Fibroblast of skin of scalp (primary cell): ENCODE measurements at places on chromosomes 4 and X.

- no peak for DNase-seq
Observed at GRCh38 chr4:85399270-85399669, 75.7 kb upstream of the ARHGAP24 start.

DNA sequence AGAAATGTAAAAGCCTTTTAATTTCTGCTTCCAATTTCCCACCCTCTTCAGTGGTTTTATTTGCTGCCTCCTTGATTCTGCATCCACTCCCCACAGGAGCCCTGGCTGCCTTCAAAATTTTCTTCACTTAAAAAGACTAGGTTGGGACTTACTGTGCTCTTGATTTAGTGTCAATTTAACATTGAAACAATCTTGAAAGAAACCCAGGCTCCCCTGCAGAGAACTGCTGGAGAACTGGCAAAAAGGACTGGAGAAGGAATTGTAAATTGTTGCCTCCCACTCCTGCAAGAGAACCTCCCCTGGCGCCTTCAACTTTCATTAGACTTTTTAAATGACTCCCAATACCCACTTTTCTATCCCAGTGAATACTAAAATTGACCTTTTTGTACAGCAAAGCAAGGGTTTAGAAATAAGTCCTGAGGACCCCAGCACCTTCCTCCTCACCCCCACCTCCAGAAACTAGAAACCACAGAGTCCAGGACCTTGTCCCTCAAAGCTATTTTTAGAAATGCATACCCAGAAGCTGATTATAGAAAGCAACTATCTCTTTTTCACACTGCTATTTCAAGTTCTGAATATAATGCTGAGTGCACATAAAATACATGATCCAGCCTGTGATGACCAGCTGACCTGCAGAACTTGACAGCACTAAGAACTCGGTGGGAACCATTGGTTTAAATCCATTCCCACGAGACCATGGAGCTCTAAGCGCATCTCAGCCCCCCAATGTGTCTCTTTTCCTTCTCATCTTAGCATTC, 155.5 kb downstream of the INPP4B start:
- no peak for DNase-seq

DNA sequence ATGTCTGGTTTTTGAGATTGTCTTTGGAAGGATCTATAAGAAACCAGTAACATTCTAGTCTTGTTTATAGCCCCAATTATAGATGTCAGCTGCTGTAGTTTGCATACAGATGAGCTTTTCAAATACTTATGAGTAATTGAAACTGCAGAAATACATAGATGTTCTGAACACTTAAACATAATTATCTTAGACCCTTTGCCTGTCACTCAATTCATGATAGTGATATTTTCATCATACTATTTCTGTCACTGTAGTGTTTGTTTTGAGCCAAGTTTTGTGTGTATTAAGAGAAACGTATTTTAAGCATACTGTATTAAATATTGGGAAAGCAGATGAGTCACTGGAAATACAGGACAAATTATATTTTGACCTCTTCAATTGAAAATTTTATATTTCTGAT, 69.8 kb upstream of the SMARCA5 start:
- DNase-seq: no peak

GRCh38 chr4:89108091-89108490, 3.2 kb upstream of the TIGD2 start:
- DNase-seq: no peak

GRCh38 chr4:77178560-77178959, 21.6 kb downstream of the CCNG2 start:
- no peak for DNase-seq

- no peak for DNase-seq
Observed at GRCh38 chr4:48748949-48749596, 31.0 kb downstream of the FRYL start.

- DNase-seq: no peak
Observed at GRCh38 chr4:158826882-158827281, 58.1 kb downstream of the FNIP2 start.

- no peak for DNase-seq
Observed at GRCh38 chr4:95317085-95317793, 231.5 kb downstream of the UNC5C start.

DNA sequence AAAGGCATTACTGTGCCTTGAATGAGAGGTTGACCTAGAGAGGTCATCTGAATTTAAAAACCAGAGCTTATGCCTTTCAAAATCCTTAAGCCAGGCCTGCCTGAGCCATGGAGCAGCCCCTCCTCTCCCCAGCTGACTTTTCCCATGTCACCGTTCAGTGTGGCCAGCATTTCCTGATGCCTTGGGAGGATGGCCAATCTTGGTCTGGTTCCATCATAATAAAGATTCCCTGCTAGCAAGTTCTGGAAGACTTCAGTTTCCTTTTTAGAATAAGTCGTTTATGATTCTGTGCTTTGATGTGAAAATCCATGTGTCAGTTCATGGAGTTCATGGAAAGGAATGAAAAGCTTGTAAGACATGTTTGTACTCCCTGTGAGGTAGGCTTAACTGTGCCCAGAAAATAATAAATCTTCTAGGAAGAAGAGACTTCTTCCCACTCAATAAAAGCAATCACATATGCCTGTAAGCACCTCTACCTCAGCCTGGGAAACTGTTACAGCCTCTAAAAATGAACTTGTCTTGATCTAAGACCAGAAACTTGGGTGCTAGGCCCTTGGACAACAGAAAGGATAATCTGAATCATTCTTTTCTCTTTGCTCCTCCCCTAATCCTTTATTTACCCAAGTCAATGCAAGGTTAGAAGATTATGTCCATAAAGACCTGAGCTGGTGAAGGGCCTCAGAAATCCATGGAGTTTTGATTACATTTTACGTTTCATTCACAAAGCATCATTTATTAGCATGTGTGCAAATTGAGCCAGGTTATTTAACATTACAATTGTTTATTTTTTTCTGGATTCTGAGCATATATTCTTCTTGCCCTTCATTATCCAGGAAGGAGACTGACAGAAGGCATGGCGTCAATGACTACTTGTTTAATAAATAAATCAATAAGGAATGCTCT, 84.0 kb upstream of the TBC1D9 start:
- DNase-seq: peak; percentile 8

DNA sequence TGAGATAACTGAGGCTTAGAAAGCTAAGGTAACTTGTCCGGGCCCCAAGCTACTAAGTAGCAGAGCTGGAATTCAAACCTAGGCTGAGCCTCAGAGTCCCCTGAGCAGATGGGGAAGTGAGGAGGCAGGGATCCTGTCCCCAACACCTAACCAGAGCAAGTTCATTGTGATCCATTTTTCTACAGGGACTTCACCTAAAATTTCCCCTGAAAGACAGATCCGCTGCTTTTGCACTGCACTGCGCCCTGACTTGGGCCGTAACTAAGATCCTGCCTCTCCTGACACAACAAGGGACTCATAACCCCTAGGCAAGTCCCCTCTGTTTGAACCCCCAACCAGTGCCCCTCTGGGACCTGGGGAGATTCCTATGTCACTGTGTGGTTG, 25.6 kb upstream of the MTM1 start:
- DNase-seq: no peak

DNA sequence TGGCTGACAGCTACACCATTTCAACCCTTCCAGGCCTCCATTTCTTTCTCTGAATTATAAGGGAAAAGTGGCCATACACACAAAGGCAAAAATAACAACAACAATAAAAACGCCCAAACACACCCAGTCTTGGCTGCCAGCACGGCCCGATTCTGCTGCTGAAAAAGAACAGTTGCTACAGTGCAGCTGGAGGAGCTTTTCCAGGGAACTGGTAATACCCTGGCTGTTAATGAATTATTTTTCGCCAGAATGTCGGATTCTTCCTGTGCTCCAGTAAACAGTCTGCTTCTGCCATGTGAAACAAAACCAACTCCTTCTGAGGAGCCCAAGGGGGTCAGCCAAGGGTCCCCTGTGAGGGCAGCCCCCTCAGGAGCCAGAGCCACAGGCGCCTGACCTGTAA, 6.6 kb downstream of the RAI2 start:
- no peak for DNase-seq

- no peak for DNase-seq
Observed at GRCh38 chr4:54941994-54942552, 183.3 kb downstream of the KDR start.

GRCh38 chr4:3285558-3286334, 7.1 kb upstream of the RGS12 start:
- DNase-seq: peak; percentile 56

- DNase-seq: no peak
Observed at GRCh38 chr4:40202474-40202873, 5.6 kb downstream of the RHOH start.

- no peak for DNase-seq
Observed at GRCh38 chr4:153531976-153532626, 65.9 kb downstream of the TMEM131L start.

- no peak for DNase-seq
Observed at GRCh38 chr4:182680234-182680653, 236.9 kb downstream of the DCTD start.

GRCh38 chrX:96474741-96475125, 209.9 kb upstream of the DIAPH2 start:
- no peak for DNase-seq

DNA sequence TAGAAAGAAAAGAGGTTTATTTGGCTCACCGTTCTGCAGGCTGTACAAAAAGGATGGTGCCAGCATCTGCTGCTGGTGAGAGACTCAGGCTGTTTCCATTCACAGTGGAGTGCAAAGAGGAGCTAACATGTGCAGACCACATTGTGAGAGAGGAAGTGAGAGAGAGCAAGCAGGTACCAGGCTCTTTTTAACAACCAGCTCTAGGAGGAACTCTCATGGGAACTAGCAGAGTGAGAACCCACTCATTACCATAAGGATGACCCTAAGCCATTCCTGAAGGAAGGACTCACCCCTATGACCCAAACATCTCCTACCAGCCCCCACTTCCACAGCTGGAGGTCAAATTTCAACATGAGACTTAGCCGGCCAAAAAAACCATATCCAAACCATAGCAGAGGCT, 158.6 kb upstream of the ADGRL3 start:
- peak; percentile 1 for DNase-seq

- DNase-seq: peak; percentile 68
Observed at GRCh38 chr4:10582059-10582686, 102.4 kb downstream of the CLNK start.

GRCh38 chr4:42817913-42818312, 74.6 kb upstream of the GRXCR1 start:
- no peak for DNase-seq
